ENCODE measurements at places on chromosomes 4 and X.

GRCh38 chr4:130747842-130748241, 1651.9 kb downstream of the C4orf33 start:
- DNase-seq, result no peak

DNA sequence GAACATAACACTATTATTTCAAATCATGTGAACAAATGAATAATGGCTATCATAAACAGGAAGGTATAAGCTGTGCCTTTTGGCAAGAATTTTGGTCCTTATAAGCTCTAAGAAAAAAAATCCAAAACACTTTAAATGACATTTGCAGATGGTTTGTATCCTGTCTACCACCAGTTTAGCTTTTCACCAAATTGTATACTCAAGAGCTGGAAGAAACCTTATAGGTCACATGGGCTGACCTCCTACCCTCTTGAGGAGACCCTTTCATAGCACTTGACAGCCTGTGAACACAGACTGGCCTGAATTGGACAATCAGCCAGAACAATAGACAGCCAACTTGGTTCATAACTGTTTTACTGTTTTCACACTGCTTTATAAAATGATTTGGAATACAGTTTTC, 24.3 kb downstream of the USP26 start:
- no peak for DNase-seq

GRCh38 chrX:119073911-119074310, 1.1 kb downstream of the CT47C1 start:
- DNase-seq, result no peak

DNA sequence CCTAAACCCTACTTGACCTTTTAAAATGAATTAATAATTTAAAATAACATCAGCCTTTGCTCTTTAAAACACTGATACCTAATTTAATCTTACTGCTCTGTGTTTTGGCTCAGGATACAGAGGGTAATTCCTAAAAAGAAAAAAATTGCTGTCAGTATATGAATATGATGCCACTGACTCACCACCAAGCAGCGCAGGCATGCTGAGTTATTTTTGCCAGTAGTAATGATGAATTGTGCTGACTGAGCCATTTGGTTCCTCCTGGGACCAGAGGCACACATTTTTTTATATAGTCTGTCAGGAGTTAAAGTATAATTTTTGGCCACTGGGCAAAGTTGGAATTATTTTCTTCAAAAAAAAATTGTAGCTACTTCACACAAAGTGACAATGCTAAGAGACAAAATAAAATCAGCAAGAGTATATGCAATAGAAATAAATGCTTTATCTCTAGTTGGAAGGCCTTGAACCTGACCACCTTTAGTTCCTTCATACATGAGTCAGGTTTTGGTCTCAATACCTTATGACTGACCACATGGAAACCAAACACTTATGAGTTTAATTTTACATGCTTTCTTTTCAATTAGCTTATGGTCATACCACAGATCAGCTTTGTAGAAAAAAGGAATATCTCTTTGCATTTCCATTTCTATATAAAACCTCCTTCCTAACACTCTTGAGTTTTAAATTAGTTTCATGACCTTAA, 115.1 kb downstream of the PPP3CA start:
- no peak for DNase-seq

GRCh38 chrX:41085512-41085877, 250 bp downstream of the USP9X start:
- DNase-seq, result no peak

Measured in cerebellar nuclear complex (tissue), 1 donor.